ENCODE measurements at places on chromosomes 5 and 9.

DNA sequence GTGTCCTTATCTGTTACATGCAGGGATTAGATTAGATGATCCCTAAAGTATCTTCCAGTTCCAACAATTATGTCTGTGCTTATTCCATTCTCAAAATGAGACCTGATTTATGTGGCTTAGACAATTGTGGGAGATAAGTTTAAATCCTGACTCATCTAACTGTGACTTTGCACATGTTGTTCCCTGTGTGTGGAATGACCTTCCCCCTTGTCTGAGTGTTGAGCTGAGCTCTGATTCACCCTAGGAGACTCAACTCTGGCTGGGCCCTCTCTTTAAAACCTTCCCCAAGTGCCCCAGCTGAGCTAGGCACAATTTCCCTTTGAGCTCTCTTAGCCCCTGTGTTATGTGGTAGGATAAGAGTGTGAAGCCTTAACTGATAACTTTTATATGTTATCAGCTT, 118.9 kb upstream of the ELL2 start:
- DNase-seq, result peak; percentile 75

- no peak for DNase-seq
Observed at GRCh38 chr5:181036816-181037364, 3.2 kb upstream of the BTNL9 start.

- DNase-seq, result peak; percentile 27
Observed at GRCh38 chr5:32711681-32712480, 760 bp downstream of the NPR3 start.

DNA sequence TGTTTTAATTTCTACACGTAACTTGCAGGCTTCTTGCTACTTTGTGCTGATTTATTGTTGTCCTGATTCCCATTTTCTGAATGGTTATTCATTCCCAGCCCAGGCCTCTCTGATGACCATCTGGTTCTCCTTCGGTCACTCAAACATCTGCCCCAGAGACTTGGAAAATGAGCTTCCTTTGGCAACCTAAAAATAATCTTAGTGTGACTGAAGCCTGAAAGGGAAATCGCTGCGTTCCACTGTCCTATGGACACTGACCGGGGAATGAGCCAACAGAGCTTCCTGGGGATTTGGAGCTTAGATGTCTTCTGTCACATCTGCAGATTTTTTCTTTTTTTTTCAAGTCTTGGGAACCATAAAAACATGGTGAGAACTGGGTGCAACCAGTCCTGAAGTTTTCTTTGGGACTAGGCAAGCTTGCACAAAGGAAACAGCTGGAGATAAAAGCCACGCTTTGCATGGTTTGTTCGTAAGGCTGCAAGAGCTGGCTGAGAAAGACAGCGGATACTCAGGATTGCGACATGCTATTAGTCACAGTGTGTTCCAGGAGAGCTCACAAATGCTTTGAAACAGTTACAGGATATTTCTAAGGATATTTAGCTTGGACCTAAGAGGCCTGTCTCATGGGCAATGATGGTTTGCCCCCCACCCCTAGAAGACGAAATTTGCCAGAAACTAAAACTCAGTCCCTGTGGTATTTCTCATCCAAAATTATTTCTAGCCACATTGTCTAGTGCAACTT, 146.2 kb downstream of the GOLPH3 start:
- peak; percentile 93 for DNase-seq
